ENCODE measurements at places on chromosomes 3 and 15.

DNA sequence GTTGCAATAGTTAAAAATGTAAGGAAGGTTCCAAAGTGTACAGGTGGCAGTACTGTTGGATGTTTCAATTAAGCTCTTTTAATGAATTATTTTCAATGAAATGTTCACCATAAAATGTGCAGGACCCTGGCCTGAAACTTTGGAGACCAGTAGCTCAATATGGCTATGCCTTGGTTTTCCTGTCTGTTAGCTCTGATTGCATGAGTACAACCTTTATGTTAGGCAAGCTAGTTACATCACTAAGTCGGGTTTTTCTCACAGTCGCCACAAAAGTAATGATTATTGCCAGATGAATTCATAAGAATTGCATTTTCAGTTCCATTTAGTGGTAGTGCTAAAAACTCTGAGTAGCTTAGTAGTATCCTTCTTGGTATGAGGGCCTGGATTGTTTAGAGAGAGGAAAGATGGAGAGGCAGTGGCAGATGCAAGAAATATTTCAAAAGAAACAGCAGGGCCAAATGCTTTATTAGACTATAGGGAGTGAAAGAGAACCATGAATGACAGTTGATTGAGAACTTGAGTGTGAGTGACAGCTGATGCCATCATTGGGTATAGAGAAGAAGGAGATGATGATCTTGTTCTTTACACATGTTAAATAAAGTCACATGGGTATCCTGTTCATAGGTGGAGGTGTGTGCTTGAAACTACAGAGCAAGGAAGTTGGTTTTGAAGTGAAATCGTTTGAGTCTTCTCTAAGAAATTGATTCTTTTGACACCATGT is 109.5 kb downstream of the AKAP13 start:
- no peak for DNase-seq

DNA sequence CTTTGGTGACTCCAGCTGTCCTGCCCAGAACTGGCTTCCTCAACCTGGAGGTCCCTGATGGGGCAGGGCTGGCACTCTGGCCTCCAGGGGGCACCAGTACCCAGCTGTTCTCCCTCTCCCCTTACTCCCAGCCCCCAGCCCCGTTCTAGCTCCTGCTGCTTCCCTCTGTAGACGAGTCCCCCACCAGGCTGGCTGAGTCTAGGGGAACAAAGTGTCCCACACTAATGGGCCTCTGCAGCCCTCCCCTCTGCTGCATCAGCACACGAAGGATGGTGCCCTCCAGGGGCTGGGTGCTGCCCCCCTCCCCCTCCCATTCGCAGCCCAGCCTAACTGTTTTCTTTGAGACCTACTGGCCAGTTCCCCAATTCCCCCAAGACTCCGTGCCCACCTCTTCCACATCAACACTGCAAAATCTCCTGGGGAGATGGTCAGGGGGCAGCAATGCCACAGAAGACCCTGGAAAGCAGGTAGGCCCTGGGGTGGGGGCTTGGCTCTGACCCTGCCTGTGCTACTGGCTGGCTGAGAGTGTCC is 4.2 kb downstream of the RHCG start:
- peak; percentile 18 for DNase-seq

- DNase-seq, result no peak
These were observed 52.4 kb downstream of the ILDR1 start for GRCh38 chr3:121969631-121970030.

DNA sequence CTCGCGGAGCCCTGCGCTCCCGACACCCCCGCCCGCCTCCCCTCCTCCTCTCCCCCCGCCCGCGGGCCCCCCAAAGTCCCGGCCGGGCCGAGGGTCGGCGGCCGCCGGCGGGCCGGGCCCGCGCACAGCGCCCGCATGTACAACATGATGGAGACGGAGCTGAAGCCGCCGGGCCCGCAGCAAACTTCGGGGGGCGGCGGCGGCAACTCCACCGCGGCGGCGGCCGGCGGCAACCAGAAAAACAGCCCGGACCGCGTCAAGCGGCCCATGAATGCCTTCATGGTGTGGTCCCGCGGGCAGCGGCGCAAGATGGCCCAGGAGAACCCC is 464 bp downstream of the SOX2 start:
- peak; percentile 86 for DNase-seq

DNA sequence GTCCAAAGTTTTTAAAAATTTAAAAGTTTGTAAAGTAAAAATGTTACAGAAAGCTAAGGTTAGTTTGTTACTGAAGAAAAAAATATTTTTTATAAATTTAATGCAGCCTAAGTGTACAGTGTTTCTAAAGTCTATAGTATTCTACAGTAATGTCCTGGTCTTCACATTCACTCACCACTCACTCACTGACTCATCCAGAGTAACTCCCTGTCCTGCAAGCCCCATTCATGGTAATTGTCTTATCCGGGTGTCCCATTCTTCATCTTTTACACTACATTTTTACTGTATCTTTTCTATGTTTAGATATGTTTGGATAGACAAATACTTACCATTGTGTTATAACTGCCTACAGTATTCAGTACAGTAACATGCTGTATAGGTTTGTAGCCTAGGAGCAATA is 36.7 kb upstream of the ATP10A start:
- DNase-seq, result no peak

DNA sequence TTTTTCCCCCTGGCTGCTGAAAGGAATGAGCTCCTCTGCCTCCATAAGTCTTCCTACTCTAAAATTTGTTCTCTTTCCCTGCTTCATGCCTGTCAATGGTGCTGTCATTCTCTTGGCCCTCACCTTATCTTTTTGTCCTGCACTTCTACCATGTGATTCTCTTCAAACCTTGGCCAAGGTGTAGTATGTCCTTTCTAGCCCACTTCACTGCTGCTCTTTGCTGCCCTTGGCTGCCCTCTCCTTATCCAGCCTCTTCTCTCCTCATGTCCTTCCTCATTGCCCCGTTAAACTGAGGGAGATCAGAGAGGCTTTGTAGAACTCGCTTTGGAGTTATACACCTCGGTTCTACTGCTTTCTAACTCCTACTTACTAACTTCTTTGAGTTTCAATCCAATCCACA is 19.7 kb downstream of the MINDY4B start:
- DNase-seq, result no peak

GRCh38 chr3:58351920-58352319 is 19.2 kb downstream of the PXK start:
- peak; percentile 2 for DNase-seq

DNA sequence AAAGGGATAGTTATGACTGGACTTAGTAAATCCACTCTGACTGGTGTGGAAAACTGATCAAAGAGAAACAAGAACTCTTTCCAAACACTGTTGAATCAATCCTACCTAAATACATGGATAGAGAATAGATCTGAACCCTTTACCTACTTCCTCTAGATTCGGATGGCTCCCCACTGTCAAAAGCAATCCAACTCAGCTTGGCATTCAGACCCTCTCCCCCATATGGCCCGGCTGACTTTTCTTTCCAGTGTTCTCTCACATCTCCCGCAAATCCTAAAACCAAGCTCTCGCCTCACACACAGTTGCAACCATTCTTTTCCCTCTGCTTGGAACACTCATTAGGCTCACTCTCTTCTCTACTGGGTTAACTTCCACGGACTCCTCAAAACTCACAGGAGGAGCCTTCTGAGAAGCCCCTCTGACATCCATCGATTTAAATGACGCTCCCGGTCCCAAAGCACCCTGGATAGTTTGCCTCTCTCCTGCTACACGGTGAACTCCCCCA is 639 bp downstream of the SPICE1 start:
- peak; percentile 28 for DNase-seq

GRCh38 chr3:149058602-149059001 is 27.7 kb downstream of the HLTF start:
- DNase-seq, result no peak
